HCEC 1CT (cell line): ENCODE measurements at places on chromosomes 13 and 19.

DNA sequence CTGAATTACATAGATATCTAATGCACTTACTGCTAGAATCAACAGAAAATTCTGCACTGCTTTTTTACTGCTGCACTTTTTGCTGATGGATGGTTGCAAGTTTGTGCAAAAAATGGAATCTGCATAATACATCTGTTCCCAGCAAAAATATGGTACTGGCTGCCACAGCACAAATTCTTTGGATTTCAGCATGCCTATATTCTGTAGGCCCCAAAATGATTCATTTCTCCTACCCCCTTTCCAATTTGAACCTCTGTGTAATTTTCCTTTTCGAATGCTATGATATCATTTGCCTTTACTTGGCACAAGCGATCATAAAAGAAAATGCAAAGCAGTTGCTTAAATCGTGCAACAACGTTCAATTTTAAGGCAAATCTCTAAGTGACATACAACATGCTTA is 524.2 kb upstream of the NBEA start:
- no peak for DNase-seq

DNA sequence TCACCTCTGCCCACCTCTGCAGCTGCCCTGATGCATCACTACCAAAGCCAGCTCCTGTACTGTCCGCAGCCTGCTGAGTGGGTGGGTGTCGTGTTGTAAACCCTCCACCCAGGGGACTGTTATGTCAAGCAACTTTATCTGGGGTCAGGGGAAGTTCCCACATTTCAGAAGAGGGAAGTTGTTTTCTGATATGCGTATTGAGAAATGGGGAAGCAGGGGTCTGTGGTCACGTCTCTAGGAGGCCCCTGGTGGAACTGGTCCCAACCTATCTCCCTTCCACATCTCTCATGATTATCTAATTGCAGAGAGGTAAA is 31.2 kb downstream of the CLEC17A start:
- no peak for DNase-seq

GRCh38 chr13:93927431-93927830 is 552.1 kb downstream of the DCT start:
- DNase-seq: no peak

DNA sequence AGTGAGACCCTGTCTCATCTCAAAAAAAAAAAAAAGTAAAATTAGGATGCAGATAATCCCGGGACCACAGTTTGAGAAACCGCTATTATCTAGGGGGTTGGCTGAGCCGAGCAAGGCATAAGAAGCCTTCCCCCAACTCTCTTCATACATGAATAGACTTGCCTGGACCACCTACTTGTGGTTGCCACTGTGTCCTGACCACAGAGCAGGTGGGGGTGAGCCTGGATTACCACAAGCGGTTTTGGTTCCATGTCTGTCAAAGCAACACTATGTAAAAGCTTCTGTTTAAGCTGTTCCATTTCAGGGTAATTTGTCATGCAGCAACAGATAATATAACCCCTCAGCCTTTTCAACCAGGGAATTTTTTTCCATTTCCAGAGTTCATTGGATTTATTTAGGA is 3.3 kb upstream of the NAPA start:
- DNase-seq: no peak

GRCh38 chr13:50126263-50126992 is 111.2 kb downstream of the KCNRG start:
- no peak for DNase-seq
